Glutamatergic neuron (in vitro differentiated cells): ENCODE measurements at places on chromosomes 7 and 10. TPM values are rescaled to one million over a fixed set of nuclear protein-coding genes. Genes with fewer than 3 reads are reported as not detected.

ARHGAP21 gene
- total RNA-seq: 217 TPM

C10orf90 gene
- total RNA-seq: not detected

POLL gene
- total RNA-seq: 33.4 TPM

SCRN1 gene
- 168 TPM for total RNA-seq

NAT16 gene
- total RNA-seq: 2.4 TPM

HDAC9 gene
- total RNA-seq: 94.8 TPM

ADCY1 gene
- total RNA-seq: 51.9 TPM

GIMAP7 gene
- not detected for total RNA-seq

STK32C gene
- total RNA-seq: 69.2 TPM

C10orf120 gene
- total RNA-seq: not detected

GPRIN2 gene
- 3.0 TPM for total RNA-seq

GIMAP5 gene
- total RNA-seq: not detected

LBX1 gene
- not detected for total RNA-seq

SPDYE18 gene
- 1.1 TPM for total RNA-seq

TDRD1 gene
- not detected for total RNA-seq

TMEM270 gene
- total RNA-seq: not detected

GHRHR gene
- total RNA-seq: not detected

ANXA8 gene
- total RNA-seq: not detected

RARRES2 gene
- 0.86 TPM for total RNA-seq

STMP1 gene
- total RNA-seq: 54.6 TPM

HMX2 gene
- total RNA-seq: not detected

TRIM8 gene
- 74.8 TPM for total RNA-seq

OGA gene
- 277 TPM for total RNA-seq

PNLIPRP1 gene
- not detected for total RNA-seq

NXPH1 gene
- total RNA-seq: 3.8 TPM
